ENCODE measurements at places on chromosomes 16 and 17. TPM values are rescaled to one million over a fixed set of nuclear protein-coding genes. Genes with fewer than 3 reads are reported as not detected.

GRCh38 chr16:88347656-88348376, 34.9 kb upstream of the ZNF469 start:
- peak; percentile 48 for DNase-seq

GRCh38 chr17:43018008-43018853, 4.0 kb downstream of the VAT1 start:
- DNase-seq = peak; percentile 55

- DNase-seq = no peak
Measured at GRCh38 chr17:76003915-76004314, 3.3 kb downstream of the CDK3 start.

HEATR9 gene
- total RNA-seq = 6.4 TPM

ODAD4 gene
- total RNA-seq = 1.1 TPM

SMIM36 gene
- not detected for total RNA-seq

NPIPB9 gene
- total RNA-seq = 2.6 TPM

DNA sequence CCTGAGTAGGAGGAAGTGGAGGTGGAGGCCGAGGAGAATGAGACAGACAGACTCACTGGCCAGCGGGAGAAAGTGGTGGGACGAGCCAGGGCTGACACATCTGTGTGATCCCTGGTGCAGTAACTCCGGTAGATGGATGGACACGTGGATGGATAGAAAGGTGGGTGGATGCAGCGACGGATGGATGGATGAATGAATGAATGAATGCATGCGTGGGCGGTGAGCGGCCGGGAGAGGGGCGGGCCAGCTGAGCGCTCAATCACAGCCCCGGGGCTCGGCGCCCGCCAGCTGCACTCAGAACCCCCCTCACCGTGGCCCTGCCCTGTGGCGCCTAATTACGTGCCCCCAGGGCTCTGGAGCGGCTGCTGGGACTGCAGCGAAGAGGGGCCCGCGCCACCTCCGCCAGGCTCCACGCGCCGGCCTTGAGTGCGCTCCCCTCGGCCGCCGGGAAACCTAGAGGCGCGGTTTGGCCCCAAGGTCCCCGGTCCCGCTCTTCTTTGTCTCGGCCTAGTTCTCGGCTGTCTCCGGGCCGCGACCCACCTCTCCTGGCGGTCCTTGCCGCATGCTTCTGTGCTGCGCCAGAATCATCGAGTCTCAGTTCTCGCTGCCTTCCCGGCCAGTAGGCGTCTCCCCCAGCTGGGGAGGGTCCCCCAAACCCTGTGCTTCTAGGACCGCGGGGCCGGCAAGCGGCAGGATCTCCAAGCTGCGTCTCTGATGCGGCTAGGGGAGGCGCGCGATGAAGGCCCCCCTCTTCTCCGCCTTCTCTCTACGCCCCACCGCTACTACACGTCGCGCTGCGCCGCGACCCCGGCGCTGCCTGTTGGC, 41.0 kb downstream of the RAI1 start:
- no peak for DNase-seq

DNA sequence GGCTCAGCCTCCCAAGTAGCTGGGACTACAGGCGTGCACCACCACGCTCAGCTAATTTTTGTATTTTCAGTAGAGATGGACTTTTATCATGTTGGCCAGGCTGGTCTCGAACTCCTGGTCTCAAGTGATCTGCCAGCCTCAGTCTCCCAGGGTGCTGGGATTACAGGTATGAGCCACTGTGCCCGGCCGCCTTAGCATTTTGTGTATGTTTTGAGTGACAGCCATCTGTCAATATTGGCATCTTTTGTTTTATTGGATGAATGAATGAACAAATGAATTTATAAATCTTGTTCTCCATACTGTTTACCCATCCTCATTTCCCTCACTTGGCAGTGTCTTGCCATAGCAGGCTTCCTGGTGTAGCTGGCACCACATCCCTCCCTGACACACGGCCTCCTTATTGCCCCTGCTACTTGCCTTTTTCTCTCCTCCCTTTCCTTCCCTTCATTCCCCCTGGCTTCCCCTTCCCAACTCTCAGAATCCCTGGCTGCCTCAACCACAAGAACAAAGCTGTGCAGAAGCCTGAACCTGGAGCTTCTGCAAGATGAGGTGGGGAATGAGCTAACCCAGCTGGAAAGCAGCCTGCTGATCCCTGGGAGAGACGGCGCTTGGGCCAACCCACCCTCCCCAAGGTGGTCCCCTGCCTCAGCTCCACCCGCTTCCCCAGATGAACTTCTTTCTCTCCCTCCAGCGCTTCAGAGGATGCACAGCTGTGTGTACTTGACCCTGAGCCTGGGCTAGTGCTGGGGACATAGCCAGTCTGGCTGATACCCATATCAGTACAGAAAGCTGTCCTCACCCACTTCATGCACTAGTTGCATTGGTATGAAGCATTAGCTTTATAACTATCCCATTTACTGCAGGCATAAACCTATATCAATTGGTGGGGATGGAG, 34.3 kb downstream of the WNT9B start:
- no peak for DNase-seq

- peak; percentile 69 for DNase-seq
Measured at GRCh38 chr17:42414704-42415409, 8.2 kb downstream of the CAVIN1 start.

ZSCAN10 gene
- 0.21 TPM for total RNA-seq

GRCh38 chr17:77718669-77718961, 239.9 kb upstream of the TNRC6C start:
- peak; percentile 15 for DNase-seq

CSH2 gene
- total RNA-seq = not detected

- DNase-seq = no peak
Measured at GRCh38 chr17:54935471-54935870, 33.0 kb downstream of the COX11 start.

DNA sequence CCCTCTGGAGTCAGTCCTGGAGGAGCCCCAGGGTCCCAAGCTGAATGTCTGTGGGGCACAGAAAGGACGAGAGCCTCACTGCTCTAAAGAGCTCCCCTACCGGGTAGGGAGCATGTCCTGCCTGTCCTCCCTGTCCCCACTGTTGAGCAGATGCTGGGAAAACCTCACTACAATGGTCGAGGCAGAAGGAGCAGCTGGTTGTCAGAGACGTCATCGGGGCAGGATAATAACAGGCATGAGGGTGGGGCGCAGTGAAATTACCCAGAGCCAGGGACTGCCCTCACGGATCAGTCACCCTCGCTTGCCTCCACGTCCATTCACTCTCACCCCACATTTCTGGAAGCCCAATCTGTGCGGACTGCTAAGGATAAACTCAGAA, 538 bp downstream of the TM4SF5 start:
- no peak for DNase-seq

DNA sequence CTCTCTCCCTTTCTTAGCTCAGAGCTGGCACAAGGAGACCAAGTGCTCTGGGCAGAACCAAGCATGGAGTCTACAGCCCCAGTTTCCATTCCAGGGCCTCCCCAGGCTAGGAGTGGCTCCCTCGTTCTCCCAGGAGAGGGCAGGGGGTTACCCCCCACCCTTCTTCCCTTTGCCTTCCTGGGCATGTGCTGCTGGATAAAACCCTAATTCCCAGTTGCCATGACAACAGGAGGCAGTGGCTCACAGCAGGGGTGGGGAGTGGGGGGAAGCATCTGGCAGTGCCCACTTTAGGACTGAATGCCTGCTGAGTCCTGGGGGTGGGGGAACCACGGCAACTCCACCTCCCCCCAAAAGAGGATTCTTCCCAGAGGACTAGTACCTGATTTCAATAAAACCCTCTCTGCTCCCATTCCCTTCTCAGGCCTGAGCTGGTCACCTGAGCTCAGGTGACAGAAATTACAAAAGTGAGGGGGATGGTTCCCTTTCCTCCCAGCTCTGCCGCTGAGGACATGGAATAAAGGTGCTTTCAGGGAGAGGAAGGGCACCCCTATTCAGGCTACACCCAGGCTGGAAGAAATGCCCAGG, 1.8 kb downstream of the MPP2 start:
- DNase-seq = no peak

ZNF205 gene
- not detected for total RNA-seq

- no peak for DNase-seq
Measured at GRCh38 chr16:72560617-72561016, 388.7 kb upstream of the PMFBP1 start.

GRCh38 chr17:82545071-82545462, 25.5 kb downstream of the FOXK2 start:
- no peak for DNase-seq

DNA sequence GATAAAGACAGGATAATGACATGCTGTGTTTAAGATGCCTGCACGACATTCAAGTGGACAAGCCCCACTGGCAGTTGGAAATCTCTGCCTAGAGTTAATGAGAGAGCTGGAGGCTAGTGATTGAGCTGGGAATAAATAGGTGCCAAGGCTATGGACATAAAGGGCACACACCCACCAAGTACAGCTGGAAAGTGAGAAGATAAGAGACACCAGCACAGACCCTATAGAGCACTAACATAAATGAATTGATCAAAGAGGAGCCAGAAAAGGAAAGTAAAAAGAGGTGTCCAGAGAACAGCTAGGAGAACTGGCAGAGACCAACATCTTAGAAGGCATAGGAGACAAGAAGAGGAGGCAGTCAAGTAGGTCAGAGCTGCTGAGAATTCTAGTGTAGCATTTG, 101.2 kb downstream of the YPEL2 start:
- no peak for DNase-seq

DNA sequence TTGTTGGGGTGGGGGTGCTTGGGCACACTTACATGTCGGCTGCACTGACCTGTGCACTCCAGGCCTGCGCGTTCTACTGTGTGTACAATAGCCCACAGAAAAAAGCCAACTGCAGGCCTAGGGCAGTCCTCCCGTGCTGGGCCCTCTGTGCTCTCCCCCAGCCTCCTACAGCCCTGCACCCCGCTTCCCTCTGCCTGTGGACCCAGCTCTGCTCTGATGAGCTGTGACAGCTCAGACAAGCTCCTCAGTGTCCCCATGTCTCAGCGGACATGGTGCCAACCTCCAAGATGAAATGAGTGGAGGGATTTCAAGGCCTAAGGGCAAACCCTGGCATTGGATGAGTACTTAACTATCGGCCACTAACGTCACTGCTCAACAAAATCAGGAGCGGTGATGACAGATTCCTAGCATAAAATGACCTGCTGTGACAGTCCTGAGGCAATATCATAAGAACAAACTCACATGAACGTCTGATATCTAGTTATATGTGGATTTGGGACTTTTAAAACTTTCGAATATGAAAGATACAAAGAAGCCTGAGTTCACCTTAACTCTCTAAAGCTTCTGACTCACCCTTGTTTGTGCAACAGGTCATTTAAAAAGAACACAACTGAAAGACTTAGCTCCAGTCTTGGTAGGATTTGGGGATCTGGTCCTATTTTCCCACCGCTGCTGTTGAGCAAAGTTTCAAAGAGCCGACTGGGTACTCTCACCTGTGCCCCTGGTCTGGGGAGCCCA, 34.7 kb downstream of the CCDC57 start:
- DNase-seq = no peak

- peak; percentile 16 for DNase-seq
Measured at GRCh38 chr16:20866801-20867200, 33.4 kb downstream of the DCUN1D3 start.

DNA sequence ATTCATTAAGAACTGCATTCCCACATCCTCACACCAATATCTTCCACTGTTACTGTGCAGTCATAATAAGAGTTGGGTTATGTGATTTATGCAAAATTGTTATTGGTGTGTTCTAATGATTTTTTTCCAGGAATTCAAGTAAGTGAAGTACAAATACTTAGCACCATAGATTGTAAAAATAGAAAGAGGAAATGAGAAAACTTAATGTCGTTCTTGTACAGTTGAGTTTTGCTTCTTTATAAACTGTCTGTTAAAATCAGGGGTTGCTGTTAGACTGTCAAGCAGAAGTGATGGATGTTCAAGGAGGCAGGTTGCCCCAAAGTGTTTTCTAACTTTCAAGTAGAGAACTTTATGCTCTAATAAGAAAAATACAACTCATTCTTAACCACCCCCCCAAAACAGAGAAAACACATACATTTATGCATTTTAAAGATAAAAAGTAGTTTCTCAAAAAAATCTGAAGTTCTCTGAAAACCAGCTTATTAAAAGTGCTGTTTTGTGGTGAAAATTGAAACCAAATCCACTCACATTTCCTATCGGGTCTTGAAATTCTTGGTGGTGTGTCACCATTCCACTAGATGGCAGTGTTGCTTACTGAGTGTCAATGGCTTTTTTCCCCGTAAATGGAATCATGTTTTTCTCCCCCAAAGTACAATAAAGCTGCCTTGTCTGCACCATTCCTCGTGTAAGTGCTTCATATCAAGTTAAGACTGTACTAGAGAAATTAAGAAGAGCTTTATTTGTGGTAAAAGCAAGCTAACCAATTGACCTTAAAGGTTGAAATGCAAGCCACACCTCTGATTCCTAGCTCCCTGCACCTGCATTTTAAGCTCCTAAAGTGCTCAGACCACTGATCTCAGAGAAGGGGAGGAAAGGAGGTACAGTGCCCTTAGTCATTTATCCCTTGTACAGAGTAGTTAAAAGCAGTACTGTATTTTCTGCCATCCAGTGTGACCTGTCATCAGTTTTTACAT, 4.7 kb upstream of the IGSF6 start:
- peak; percentile 56 for DNase-seq

HOXB9 gene
- 19.6 TPM for total RNA-seq

GRCh38 chr16:2924901-2925755, 13.4 kb downstream of the FLYWCH1 start:
- no peak for DNase-seq

All from activated CD8-positive, alpha-beta memory T cell treated with anti-CD3 and anti-CD28 coated beads, Interleukin-2, amount 10 ng/mL, durations not matched to agents 7 days and 5 days (primary cell).